ENCODE measurements at places on chromosomes 7 and 10.

DNA sequence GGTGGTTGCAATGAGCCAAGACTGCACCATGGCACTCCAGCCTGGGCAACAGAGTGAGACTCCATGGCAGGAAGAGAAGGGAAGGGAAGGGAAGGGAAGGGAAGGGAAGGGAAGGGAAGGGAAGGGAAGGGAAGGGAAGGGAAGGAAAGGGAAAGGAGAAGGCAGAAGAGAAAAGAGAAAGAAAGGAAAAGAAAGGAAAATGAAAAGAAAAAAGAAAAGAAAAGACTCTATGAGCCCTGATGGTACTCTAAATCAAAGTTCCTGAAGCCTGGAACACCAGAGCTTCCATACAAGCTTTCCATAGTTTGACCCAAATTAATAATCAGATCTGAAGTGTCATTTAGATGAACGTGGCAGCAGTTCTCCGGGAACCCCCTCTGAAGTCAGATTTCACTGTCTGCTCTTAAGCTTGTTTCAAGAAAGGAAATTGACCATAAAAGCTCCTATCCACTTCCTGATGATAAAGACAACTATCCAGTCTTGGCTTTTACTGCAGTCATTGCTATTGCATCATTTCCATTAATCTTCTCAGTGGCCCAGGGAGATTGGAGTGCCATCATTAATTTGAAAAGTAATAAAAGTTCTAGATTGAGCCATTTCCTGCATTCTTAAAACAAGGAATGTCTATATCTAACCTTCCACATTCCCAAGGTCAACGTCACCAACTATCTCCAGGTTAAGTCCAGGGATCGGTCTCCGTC, 44.2 kb upstream of the FRMD4A start:
- no peak for DNase-seq

GRCh38 chr7:154928136-154929005, 74.6 kb downstream of the PAXIP1 start:
- peak; percentile 94 for DNase-seq

GRCh38 chr7:6238309-6238925, 34.0 kb downstream of the CYTH3 start:
- DNase-seq = no peak

GRCh38 chr10:32957341-32958084, 517 bp downstream of the ITGB1 start:
- no peak for DNase-seq

GRCh38 chr7:75663302-75663907, 75.3 kb downstream of the HIP1 start:
- DNase-seq = no peak

DNA sequence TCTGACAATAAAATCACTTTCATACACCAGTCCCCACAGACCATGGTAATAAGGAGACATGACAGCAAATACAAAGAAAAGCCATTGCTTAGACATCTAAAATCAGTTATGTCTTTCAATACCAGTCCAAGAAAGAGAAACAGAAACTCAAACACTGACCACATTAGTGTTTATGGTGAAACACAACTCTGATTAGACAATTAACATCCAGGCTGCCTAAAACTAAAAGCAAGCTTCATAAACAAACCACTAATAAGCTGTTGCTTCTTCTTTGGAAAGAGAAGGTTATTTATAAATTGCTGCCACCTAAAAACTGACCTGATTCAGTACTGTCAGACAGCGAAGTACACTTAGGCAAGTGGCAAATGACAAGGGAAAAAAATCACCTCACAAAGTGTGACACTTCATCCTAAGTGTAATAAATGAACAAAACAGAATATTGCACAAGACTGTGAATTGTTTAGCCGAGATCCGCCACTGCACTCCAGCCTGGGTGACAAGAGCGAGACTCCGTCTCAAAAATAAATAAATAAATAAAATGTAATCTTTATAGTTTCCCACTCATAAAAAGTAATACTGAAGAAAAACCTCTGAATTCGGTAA, 277.4 kb downstream of the PARD3 start:
- no peak for DNase-seq

DNA sequence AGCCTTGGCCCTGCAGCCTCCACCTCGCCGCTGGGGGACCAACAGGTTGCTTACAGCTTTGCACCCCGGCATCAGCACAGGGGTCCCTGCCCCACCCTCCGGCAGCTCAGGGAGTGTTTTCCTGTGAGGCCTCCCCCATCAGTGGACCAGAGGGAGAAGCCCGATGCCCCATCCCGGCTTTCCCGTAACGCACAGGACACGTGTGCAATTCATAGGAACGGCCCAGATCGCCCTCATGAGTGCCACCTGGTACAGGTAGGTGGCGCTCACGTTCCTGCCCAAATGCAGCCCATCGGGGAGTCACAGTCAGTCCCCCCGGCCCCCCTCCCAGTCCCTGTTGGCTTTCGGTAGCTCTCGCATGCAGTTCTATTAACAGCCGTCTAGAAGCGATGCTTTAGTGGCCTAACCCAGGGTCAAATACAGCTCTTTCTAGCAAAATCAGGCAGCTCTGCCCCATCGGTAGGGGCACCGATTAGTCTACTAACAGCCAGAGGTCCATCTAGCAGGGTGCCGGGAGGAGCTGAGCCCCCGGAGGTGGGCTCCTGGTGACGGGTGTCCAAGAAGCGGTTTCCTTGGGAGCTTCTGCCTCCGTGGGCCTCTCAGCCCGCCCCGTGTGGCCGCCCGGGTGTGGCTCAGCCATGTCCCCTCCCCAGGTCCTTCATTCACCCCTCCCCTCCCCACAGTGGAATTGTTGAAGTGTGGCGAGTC, 48.4 kb upstream of the GTF2IRD1 start:
- no peak for DNase-seq

DNA sequence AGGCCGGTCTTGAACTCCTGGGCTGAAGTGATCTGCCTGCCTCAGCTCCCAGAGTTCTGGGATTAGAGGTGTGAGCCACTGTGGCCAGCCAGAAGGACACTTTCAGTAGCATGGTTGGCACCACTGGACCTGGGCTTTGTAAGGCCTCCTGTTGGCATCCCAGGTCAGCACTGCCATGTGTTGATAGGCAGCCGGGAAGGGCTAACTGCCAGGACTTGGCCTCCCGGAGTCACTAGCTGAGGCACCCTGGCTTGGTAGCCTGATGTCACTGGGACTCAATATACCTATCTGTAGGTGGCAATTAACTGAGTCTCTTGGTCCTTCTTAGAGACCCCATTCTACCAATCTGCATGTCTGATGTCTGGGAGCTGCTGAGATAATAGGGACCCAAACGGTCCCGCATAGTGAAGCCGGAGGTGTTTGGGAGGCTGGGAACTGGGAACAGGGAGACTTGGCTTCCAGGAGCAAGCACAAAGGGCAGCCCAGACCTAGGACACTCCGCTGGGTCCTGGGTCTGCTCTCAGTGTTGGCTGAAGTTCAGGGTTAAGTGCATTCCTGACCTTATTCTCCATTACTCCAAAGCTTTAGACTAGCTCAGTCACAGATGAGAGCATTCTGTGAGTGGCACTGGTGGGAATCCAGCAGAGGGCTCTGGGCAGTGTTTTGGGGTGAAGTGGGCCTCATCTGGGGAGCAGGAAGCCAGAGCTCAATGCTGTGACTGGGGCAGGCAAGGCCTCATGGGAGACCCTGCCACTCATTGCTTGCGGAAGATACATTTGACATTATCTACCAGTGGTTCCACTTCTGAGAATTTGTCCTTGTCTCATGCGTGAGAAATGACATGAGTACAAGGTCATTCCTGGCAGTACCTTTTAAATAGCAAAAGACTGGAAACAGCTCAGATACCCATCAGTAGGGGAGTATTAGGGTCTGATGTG, 2.7 kb downstream of the LHPP start:
- no peak for DNase-seq

DNA sequence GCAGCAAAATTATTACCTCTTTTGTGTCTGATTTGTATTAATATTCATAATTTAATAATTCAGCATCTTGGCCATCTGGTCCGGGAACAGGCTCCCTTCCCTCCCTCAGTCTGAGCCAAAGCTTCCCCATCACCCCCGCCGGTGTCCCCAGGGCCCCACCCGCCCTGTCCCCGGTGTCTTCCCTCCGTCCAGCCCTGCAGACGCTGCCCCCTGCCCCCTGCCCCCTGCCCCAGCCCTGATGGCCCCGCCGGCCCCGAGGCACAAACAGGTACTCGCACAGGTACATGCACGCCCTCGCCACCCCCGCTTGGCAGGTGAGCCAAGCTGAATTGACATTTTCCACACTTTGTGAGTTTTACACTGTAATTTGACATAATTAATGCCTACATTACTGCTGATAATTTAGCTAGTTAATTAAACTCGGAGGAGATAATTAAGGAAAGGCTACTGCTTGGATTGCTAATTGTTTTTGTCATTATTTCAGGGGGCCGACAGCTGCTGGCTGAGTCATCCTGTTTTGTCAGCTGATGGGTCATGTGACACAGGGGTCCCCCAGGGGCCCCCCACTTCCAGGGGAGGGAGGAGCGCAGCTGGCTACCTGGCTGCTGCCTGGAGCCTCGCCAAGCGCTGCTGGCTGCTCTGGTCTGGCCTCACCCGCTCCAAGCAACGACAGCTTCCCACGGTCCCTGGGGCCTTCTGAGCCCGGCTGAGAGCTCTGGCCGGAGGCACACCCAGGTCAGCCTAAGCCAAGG, 36.6 kb downstream of the MICALL2 start:
- no peak for DNase-seq

DNA sequence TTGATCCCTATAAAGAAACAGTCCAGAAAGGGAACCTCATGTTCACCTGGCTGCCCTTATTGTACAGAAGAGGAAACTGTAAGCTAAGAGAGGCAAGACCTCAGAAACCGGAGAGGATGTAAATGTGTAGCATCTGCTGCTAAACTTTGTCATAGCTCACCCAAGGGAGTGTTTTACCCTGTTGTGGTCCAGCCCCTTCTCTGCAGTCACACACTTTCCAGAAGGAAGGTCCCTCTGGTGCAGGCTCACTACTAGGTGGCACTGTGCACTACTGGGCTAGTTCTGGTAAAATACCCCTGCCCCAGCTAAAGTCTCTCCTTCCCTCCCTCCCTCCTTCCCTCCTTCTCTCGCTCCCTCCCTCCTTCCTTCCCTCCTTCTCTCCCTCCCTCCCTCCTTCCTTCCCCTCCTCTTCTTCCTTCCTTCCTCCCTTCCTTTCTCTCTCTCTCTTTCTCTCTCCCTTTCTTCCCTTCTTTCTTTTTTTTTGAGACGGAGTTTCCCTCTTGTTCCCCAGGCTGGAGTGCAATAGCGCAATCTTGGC, 42.5 kb upstream of the LCOR start:
- no peak for DNase-seq

DNA sequence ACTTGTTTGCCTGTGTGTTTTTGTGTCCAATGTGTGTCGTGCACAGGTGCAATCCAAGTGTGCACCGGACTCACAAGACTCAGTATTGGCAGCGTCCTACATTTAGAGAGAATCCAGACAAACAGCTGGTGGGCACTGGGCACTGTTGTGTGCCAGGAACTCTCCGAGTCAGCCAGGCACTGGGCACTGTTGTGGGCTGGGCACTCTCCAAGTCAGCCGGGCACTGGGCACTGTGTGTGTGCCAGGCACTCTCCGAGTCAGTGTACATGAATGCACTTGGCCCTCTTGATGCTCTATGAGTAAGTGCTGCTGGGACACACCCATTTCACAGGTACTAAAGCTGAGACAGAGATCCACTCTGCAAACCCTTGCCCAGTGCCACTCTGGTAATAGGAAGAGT, 303.5 kb downstream of the PTPRN2 start:
- no peak for DNase-seq

DNA sequence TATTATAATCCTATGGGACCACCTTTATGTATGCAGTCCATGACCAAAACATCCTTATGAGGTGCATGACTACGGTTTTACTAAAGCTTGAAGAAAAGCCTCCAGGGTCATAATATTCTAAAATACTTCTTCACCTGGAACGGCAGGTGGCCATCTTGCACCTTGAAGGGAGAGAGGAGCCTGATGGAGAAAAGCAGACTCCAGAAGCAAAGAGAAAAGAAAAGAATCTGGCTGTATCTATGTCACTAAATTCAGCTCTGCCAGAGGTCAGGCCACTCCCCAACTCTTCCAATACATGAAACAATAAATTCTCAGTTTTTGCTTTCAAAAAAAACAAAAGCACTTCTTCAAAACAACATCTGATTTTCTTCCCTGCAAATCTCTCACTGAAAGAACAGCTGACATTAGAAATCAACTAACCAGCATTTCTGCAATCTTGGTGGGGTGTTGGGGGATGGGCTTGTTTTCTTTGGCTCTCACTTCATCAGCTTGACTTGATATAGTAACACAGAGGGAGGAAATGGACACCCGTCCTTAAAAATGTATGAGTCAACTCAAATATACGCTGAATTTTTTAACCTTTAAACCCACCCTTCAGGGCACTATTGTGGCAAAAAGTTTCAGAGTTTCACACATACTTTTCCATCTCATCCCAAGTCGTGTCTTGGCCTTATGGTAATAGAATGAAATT, 21.7 kb downstream of the HIBADH start:
- no peak for DNase-seq

DNA sequence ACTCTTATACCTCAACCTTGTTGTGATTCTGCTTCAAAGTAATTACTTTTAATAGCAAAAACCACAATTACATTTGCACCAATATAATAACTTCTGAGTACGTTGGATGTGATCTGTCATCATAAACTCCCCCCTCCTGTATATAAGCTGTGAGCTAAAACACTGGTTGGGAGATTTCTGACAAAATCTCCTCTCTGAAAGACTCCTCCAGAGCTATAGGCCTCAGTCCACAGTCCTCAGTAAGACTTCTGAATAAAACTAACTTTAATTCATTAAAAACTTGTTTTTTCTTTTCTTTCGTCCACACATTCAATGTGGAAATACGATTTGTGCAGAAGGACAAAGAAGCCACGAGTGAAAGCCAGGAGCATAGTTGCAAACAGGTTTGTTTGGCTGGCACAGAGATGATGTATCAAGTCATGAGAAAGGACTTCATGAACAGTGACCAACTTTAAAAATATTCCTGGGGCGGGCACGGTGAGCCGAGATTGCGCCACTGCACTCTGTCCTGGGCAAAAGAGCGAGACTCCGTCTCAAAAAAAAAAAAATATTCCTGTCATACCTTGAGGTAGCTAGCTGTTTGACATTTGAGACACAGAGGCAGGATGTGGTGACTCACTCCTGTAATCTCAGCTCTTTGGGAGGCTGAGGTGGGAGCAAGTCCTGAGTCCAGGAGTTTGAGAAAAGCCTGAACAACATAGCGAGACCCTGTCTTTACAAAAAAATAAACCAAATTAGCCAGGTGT, 91.1 kb upstream of the ARHGAP21 start:
- DNase-seq = peak; percentile 89

DNA sequence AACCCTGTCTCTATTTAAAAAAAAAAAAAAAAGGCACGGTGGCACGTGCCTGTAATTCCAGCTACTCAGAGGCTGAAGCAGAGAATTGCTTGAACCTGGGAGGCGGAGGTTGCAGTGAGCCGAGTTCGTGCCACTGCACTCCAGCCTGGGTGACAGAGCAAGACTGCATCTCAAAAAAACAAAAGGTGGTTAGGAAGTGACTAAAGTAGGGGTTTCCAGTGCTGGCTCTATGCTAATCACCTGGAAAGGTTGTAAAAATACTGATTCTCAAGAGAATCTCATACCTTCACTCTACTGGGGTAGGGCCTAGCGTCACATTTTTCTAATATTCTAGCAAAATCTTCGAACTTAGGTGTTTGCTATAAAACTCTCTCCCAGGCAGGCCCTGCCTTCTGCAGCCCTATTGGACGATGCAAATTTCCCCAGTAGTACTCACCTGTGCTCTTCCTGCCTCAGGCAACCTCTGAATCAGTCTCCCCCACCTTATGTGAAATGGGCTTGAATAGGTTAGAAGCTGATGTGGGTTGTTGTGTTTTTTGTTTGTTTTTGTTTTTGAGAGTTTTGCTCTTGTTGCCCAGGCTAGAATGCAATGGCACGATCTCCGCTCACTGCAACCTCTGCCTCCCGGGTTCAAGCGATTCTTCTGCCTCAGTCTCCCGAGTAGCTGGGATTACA, 3.5 kb downstream of the ZP3 start:
- DNase-seq = peak; percentile 85
